ENCODE measurements at places on chromosomes 16 and 17.

DNA sequence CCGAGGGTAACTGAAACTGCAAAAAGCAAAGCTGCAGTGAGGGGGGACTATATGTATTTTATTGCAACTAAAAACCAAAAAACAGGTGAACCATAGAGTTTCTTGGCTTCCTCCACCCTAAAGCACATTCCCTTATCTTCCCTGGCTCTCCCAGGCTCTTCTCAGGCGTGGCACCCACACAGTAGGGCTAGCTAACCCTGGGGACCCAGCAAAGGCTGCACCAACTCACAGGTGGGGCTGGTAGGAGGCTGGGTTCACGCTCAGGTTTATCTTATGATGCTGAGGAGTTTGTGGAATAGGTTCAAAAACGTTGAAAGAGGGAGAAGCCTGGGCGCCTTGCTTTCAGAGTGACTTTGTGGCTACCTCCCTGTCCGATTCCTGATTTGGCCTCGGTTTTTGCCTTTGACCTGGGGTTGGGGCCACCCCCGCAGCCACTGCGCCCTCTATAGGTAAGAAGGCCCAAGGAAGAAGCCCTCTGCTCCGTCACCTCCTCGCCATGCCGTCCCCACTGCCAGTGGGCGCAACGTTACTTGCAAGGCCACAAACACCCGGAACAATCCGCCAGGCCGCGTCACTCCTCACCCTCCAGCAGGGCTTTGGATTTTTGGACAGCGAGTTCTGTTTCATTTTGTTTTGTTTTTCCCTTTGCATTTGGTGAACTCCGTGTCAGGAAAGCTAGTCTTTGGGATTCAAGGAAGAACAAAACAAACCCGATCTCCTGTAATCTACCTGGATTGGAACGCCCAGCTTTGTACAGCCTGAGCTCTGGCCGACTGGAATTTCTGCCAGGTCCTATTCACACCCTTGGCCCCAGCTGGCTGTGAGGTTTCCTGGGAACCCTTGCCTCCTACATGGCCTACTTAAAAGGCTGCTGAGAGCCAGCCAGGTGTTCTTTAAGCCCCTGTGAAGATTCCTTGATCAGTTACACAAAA, 60.8 kb downstream of the TBC1D16 start:
- no peak for DNase-seq

DNA sequence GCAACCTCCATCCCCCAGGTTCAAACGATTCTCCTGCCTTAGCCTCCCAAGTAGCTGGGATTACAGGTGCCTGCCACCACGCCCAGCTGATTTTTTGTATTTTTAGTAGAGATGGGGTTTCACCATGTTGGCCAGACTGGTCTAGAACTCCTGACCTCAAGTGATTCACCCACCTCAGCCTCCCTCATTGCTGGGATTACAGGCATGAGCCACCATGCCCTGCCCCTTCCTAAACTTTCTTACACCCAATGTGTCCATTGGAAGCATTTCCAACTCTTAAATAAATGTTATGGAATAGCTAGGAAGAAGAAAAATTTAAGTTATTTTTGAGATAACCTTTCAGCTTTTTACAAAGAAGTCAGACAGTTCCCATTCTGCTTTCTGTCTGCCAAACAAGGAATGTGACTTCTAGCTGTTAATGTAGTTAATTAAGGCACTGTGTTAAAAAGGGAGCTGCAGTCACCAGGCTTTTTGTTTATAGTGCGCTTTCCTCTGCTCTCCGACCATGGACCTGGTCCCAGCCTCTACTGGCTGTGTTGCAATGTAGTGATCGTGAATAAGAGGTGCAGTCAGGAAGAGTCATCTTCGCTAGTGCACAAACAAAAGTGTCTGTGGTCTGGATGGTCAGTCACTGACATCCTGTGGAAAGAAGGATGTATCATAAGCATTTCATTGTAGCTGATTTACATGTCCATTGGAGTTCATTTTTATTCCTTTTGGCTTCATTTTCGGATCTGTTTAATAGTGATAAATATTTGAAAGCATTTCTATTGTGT, 39.7 kb downstream of the USP10 start:
- no peak for DNase-seq

- DNase-seq = peak; percentile 73
Observed at GRCh38 chr16:86383488-86384262, 126.7 kb upstream of the FOXF1 start.

DNA sequence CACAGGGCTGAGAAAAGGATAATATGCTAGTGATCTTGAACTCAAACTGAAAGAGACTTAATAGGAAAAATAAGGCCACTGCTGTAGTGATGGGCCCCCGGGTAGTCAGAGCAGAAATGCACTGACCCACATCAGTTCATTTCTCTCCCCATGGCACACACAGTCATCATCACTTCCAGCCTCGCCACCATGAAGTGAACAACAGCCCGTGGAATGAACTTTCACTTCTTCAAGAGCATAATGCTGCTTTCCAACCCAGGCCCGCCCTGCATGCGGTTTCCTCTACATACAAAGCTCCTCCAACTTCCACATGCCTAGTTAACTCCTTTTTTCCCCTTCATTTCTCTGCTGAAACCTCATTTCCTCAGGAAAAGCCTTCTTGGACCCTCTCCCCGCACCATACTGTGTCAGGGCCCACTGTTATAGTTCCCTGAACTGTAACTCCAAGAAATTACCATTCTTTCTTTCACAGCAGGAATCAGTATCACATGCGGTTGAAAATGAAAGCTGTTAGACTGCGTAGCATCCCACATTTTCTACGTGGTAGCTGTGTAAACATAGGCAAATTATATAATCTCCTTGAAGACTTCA, 65.8 kb upstream of the SMIM36 start:
- DNase-seq = no peak

DNA sequence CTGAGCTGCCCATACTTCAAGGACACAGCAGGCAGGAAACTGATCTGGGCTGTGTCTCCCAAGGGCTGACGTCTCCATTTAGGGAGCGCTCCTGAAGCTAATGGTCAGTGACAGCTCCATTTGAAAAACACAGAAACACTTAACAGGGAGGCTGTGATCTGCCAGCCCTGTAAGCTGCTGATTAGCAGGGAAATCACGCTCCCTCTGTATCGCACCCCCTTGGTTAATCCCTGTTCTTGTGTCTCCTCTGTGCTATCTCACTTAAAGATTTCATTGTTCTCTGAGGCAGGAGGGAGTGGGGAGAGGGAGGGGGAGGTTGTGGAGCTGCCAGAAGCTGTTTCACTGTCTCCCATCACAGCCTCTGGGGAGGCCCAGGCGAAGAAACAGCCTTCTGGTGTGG, 47.4 kb upstream of the CACNG3 start:
- DNase-seq = no peak

GRCh38 chr16:84266451-84266850, 26.6 kb upstream of the KCNG4 start:
- peak; percentile 91 for DNase-seq

DNA sequence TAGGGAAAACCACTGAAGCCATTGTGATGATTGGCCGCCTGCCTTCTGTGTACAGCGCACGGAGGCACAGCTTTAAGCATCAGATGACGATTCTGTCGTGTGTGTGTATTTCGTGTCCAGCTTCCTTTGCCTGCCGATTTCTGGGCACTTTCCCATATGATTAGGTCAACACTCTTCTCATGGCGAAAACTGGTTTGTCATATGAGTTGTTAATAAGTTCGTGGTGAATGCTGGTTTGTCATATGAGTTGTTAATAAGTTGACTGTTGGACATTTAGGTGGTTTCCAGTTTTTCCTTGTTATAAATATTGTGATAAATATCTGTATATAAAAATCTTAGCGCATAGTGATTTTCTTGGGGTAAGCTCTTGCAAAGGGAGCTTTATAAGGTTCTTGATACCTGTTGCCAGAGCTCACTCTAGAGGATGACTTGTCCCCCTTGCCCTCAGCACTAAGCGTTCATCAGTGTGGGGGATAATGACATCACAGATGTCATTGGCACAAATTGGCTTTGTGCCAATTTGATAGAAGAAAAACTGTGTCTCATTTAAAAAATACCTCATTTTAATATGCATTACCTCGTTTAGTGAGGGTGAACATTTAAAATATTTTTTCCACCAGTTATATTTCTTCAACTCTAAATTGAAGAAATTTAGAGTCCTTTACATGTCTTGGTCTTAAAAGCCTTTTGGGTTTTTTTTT, 40.0 kb downstream of the PGS1 start:
- DNase-seq = no peak

GRCh38 chr16:85820604-85821372, 21.3 kb downstream of the COX4I1 start:
- no peak for DNase-seq

DNA sequence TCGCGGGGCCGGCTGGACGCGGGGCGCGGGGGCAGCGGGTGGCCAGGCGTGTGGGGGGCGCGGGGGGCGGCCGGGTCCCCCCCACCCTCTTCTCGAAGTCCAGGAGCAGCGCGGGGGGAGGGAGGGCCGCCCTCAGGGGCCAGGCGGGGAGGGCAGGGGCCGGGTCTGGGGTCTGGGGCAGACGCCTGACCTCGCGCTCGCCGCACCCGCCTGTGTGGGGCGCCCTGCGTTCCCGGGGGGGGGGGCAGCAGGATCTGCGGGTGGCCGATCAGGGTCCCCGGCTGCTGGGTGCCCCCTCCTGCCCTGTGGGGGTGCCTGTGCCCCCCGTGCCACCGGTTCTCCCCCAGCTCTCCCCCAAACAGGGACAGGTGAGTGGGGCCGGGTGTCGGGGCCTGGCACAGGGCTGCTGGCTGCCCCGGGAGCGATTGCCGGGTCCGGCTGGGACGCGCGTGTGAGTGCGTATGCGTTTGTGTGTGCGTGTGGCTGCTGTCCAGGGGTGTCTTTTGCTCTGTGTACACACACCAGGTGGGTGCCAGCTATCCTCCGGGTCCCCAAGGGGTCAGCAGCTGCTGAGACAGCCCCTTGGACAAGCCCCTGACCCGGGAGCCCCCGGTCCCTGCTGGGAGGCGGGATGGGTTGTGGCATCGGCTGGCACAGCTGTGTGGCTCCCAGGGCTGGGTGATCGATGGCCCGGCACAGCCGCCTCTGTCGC, 663 bp downstream of the PRR35 start:
- no peak for DNase-seq

DNA sequence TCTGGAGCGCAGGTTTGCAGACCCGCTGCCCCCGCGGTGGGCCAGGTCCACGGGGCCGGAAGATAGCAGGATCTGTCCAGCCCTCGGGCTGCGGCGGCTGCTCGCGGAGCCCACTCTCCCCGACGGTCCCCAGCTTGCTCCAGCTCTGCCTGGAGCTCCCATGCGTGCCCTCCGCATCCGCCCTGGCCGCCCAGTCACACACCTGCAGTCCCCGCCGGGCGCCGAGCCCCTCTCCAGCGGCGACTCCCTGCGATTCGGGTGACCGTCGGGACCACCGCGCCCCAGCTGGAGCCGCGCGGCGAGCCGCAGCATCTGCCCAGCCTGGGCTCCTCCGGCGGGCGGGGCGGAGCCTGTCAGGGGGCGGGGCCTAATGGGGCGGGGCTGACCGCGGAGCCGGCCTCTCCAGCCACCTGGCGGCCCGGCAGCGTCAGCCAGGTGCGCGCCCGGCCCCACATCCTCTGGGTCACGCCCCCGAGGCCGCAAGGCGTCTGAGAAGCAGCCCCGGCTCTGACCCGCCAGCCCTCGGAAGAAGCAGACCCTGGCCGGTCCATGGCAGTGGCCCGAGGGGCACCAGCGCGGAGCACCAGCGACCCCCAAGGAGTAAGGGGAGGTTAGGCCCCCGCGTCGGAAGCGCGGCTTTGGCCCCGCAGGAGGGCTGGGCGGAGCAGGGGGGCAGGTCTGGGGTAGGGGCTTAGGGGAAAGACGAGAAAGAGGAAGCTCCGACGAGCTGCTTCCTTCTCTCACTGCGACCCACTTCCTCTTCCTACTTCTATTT, at the start of gene PIK3R5:
PIK3R5 (minus strand) TSS at position 314 of the 775 bp plus-strand sequence. CDS start 54,213 bp downstream, outside the sequence.
- no peak for DNase-seq

DNA sequence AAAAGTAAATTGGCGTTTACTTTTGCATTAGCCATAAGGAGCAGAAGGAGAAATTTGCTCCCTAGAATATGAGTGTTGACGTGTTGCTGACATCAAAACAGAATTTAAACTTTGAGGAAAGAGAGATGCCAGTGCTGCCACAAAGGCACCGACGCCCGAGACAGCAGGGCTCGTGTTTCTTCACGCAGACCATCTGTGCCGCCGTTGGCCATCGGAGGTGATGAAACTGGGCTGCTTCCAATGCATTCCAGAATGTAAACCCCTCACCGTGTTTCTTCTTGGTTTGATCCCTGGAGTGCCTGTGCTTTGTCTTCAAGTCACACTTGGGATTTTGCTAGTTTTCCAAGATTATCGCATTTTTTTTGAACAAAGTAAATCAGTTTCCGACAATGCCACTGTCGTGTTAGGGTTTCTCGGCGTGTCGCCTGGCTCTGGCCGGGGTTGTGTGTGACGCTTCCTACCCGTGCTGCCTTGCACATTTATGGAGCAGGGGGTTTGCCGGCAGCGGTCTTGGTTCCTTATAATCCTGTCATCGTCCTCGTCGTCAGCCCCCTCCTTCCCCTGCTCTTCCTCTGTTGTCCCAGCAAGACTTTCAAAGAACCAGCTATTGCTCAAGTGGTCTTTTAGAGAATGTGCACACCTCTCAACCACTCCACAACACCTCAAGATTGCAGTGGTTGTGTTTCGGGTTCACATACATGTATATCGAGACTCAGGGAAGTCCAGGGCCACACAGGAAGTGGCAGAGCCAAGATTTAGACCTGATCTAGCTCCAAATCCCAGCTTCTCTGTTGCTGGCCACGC, 103.9 kb downstream of the METRNL start:
- no peak for DNase-seq

DNA sequence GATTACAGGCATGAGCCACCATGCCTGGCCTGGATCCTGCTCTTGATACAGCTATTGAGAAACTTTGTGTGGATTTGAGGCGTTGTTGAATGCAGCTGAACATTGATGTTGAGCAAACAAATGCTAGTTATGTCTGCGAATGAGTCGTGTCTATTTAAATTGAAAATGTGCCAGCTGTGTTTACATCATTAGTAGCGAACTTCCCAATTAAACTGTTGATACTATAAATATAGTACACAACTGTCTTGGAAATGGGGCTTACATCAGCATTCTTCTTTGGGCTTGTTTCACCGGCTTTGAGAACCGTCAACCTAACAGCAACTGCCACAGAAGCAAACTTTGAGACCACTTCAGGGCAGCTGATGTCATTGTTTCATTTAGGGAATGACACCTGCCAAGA, 251.9 kb downstream of the RBFOX1 start:
- DNase-seq = no peak

DNA sequence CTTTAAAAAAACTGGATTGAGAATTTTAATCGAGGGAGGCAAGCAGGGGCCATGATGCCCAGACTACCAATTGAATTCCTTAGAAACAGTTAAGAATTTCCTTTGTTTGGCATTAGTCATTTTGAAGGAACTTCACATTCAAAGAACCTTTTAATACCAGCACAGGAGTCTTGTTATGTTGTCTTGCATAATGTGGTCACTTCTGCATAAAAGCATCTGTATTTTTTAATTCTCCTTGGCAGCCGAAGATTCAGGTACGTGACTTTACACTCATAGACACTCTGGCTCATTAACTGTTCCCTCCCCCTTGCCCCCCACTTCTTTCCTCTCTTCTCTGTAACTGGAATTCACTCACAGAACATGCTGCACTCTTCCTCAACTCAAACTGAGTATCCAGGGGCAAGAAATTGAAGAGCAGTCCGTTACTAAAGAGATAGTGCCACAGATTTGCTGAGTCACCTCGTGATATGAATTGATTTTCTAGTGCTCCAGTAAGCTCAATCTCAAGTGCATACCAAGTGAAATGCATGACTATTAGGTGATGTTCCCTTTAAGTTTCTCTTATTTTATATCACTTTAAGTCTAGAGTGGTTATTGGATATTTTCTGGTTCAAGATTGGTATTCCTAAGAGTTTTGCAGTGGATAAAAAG, 572.2 kb upstream of the SOX9 start:
- DNase-seq = no peak

GRCh38 chr17:27541301-27542023, 85.2 kb downstream of the KSR1 start:
- DNase-seq = no peak

GRCh38 chr17:8186787-8187516, 3.0 kb downstream of the BORCS6 start:
- DNase-seq = peak; percentile 91
